ENCODE measurements at places on chromosomes 2 and 18. TPM values are rescaled to one million over a fixed set of nuclear protein-coding genes. Genes with fewer than 3 reads are reported as not detected.

- ATAC-seq = no peak
Observed at GRCh38 chr2:27194538-27195354, 17.1 kb upstream of the ATRAID start.

- no peak for ATAC-seq
Observed at GRCh38 chr2:27236136-27236535, 19.0 kb downstream of the CAD start.

DNA sequence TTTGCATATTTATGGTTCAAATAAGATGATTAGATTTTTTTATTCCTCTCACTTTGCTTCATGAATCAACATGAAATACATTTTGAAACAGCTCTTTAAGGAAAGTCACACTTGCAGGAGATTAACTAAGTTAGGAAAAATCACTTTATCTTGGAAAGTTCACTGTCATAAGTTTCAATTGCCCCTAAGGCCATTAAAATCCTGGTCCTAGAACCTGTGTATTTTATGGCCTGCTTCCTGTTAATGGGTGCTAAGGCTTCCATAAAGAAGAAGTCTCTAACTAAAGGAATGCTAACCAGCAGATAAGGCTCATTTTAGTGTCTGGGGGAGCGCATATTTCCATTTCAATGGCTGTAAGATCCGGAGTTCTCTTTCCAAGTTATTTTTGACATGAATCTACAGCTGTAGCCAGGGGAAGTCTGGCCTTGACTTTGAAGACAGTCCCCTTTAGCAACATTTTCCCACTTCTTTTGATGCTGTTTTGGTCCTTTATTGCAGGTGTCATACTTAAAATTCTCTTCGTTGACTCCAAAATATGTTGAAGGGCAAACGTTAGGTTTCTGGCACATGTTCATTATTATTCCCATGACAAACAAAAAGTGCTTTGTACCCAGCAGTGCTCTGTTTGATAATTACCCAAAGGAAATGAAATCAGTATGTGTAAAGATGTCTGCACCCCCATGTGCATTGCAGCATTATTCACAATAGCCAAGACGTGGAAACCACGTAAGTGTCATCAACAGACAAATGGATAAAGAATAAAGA is 34.4 kb upstream of the SH3BP4 start:
- no peak for ATAC-seq

- ATAC-seq = no peak
Observed at GRCh38 chr2:23387845-23388244, 2.9 kb downstream of the KLHL29 start.

- peak; percentile 56 for ATAC-seq
Observed at GRCh38 chr18:8140841-8141501, 468.3 kb upstream of the RAB12 start.

- no peak for ATAC-seq
Observed at GRCh38 chr2:22947741-22948140, 437.2 kb upstream of the KLHL29 start.

- ATAC-seq = no peak
Observed at GRCh38 chr2:218323526-218324472, 31.5 kb upstream of the TMBIM1 start.

DNA sequence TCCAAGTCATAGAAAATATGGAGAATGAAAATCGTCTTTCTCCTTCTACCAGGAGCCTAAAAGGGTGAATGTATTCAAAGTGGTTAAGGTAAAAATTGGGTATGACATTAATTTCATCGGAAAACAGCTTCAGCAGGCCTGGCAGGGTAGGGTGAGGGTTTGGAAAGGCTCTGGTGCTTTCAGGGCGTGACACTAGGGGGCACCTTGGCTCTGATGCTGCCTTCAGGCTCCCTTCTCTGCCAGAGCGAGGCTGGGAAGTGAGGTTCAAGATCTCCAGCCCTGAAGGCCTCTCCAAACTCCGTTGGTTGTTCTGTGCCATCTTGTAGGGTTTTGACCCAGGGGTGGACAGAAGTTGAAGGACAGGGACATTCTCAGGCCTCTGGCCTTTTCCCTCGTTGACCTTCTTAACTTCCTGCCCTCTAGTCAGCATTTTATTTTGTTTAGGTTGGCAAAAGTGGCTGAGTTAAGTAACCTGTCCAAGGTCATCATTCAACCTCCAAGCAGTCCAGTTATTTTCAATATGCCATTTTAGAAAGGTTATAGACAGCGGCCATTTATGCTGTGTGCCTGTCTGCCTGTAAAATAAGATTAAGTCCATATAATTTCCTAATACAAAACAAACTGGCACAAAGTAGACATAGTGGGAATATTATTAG is 40.3 kb downstream of the EML6 start:
- peak; percentile 41 for ATAC-seq

DNA sequence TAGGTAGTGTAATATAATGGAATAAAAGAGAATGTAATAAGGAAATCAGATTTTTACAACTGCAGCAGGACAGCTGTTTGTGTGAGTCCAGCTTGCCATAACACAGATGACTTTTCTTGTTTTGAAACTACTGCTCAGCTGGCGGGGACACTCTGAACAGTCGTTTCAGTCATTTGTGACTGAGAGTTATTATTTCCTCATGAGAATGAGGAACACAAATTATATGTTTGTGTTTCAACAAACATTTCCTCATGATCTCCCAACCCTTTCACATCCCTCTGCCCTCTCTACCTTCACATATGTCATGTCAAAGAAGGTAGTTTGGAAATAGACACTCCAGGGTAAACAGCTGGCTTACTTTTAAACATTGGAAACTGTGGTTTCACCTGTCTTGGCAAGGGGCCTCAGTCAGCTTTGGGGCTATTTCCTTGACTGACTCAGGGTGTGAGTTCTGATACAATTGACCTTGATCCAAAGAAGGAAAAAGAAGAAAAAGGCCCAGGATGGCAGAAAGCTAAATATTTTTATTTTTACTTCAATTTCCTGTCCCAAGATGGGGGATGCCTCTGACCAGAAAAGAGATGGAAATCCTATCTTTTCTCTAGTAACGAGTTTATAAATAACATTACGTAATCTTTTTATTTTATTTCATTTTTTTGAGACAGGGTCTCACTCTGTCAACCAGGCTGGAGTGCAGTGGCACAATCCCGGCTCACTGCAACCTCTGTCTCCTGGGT is 593 bp downstream of the SP140L start:
- ATAC-seq = peak; percentile 65

GRCh38 chr18:72107647-72108383 is 436.3 kb downstream of the CBLN2 start:
- ATAC-seq = no peak

DNA sequence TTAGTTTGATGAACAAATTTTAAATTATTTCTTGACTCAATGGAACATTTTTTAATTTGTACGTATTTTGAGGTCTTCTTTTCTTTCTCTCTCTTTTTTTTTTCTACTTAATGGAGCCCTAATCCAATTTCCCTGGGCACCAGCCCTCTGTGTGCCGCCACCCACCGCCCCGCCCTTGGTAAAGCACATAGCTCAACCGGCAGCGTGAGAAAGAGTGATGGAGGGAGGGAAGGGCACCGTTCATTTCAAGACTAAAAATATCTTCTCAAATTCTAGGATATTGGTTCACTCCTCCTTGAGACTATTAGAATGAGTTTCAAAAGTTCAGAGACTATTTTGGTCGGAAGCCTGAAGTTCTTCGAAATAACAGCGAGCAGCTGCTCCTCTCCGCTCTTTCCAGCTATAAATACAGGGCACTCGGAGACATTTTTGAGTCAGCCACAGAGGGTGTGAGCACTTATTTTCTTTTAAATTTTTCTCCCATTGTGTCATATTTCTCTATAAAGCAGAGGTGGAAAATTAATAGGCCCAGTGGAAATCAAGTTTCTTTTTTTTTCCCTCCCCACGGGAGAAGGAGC is 731.7 kb upstream of the ID2 start:
- ATAC-seq = no peak

DNA sequence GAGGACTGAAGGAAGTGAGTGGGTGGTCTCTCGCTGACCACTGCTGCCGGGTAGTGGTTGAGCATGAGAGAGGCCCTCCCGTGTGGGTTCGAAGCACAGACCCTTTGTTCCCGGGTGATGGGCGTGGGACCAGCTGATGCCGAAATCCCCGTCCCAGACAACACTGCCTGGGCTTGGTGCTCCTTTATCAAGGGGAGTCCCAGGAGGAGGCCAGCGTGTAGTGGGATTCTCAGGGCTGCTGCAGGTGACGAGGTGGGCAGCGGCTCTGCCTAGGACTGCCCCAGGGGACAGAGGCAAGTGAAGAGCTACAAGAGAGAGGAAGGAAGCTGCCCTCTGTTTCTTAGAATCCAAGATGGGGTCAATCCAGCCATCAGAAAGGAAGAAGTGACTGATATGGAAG is 251.3 kb upstream of the PXDN start:
- peak; percentile 28 for ATAC-seq

DNA sequence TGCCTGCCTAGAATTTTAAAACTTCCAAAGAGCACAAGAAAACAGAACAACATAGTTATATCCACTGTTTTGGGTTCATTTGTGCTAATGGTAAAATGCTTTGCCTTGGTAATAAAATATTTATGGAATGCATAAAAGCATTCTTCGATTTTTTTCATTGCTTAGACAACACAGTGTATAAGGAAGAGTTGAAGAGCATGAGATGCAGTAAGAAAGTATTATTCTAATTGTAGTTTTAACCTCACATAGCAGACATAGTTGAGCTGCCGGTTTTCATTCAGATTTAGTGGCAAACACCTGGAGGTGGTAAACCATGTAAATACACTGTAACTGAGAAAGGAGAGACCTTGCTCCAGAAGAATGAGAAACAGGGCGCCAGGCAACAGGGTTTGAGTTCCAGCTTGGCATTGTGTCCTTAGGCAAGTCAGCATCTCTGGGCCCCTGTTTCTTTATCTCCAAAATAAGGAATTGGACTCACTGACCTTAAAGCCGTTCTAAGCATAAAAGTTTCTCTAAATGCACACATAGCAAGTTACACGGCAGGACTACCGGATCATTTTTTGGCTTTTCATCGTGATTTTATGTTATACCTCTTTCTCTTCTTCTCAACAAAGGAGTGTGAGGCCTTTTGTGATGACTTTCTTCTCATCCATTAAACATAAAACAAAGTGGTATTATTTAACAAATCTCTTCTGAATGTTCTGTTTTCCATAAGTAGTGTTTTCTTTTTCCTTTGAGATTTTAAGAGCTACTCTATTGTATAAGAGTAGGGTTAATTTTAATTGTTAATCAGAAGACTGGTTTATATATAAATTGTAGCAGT is 7.9 kb downstream of the UGP2 start:
- ATAC-seq = no peak

GRCh38 chr2:58127111-58127510 is 80.5 kb downstream of the VRK2 start:
- ATAC-seq = no peak

DNA sequence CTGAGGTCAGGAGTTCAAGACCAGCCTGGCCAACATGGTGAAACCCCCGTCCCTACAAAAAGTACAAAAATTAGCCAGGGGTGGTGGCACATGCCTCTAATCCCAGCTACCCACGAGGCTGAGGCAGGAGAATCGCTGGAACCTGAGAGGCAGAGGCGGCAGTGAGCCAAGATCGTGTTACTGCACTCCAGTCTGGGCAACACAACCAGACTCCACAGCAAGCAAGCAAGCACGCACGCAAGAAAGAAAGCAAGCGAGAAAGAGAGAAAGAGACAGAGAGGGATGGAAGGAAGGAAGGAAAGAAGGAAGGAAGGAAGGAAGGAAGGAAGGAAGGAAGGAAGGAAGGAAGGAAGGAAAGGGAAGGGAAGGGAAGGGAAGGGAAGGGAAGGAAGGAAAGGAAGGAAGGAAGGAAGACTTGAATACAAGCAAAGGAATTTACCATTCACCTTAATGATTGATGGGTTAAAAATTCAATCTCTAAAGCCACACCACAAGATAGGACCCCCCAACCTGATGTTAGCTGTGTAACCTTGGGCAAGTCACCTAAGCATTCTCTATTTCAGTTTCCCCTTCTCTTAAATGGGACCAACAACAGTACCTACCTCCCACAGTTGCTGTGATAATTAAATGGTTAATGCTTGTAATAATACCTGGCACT is 181.7 kb downstream of the ATAD2B start:
- ATAC-seq = no peak

GRCh38 chr2:167869200-167869599 is 378.2 kb downstream of the STK39 start:
- ATAC-seq = no peak

DNA sequence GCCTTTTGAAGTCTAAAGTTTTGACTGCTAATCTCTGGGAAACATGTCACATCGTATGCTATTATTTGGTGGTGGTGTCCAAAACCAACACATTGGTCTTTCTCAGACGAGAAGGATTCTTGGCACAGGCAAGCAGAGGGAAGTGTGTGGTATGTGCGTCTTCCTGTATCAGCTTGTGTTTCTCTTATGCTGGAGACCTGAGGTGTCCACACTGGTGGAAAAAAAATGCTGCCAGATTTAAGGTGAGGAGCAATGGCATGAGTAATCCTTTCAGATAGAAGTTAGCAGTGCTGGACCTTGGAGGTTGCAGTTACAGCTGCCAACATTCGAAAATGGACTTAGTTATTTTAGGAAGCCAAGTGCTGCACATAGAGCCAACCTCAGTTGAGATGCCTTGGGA is 11.7 kb upstream of the FHL2 start:
- no peak for ATAC-seq

DNA sequence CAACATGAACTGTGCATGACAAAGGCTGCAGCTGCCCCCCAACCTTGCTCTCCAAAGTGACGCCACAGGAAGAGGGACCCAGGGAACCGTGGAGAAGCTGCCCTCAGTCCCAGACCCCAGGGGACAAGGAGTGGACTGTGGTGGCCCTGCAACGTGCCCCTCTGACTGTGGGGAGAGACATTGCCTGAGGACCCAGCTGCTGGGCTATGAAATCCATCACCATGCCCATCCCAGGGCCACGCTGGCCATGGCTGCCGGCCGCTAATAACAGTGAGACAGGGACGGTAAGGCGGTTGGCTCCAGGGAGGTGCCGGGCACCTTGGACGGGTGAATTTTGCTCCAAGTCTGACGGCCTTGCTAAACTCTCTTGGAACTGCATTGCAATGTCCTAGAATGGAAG is 211.3 kb upstream of the HDAC4 start:
- no peak for ATAC-seq

- ATAC-seq = peak; percentile 28
Observed at GRCh38 chr2:70574109-70574508, 20.5 kb upstream of the TGFA start.

DNA sequence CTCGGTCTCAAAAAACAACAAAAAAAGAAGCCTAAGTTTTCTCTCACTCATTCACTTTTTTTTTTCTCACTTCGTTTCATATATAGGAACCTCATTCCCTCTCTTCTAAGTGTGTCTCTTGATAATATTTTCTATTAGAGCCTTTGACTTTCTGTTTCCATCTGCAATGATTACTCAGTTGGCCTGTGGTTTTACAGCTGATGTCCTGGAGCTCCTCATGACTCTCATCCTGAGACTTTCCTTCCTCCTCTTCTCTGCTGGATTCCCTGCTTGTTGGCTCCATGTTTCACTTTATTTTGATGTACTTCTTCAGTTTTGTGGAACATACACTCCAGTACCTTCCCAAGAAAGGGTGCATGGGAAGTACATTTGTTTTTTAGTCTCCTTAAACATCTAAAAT is 154.2 kb upstream of the GATA6 start:
- ATAC-seq = no peak

The SERPINB4 gene
- not detected for total RNA-seq

The FER1L5 gene
- total RNA-seq = not detected

The SERPINB10 gene
- not detected for total RNA-seq

The TTC32 gene
- total RNA-seq = 19.5 TPM

The ANKRD29 gene
- total RNA-seq = not detected

The WDCP gene
- 19.0 TPM for total RNA-seq

The TTC27 gene
- total RNA-seq = 19.5 TPM

The EPHA4 gene
- 13.8 TPM for total RNA-seq

The SS18 gene
- 74.0 TPM for total RNA-seq

The OTX1 gene
- total RNA-seq = not detected

The PDE1A gene
- not detected for total RNA-seq

The PDCL3 gene
- total RNA-seq = 55.9 TPM

The REG3A gene
- not detected for total RNA-seq

The SLC40A1 gene
- 4.1 TPM for total RNA-seq

The SLC66A2 gene
- total RNA-seq = 19.5 TPM

The RGPD3 gene
- 0.26 TPM for total RNA-seq

The SLC4A3 gene
- not detected for total RNA-seq
